Left lobe of liver (tissue), 2 donors: ENCODE measurements at places on chromosomes 4 and X.
A peak's percentile ranks its signal among the peaks of the same experiment; 100 is the strongest.

- no peak for DNase-seq
Observed at GRCh38 chrX:105822138-105823091, at the start of gene NRK. Gene NRK (plus strand): TSS chrX:105822539. CDS start chrX:105822846, 307 bp downstream.

GRCh38 chrX:46381630-46382029 is 163.6 kb downstream of the ZNF674 start:
- DNase-seq, result no peak

DNA sequence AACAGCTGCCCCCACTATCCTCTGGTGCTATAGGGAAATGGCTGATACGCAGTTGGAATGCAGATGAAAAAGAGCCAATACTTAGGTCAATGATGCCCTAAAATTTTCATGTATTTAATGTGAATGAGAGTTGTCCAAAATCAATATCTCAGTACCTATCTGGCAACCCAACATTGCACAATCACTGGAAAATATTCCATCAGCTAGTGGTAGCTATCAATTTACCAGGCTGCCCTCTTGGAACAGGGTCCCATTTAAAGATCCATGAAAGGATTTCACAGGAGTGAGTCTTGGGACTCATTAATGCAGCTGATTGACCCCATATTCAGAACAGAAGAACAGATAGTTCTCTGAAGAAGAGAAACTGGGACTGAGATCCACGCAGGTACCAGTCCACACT is 638.9 kb downstream of the SMARCA1 start:
- no peak for DNase-seq

GRCh38 chr4:16196482-16197393 is 29.5 kb downstream of the TAPT1 start:
- DNase-seq, result no peak

DNA sequence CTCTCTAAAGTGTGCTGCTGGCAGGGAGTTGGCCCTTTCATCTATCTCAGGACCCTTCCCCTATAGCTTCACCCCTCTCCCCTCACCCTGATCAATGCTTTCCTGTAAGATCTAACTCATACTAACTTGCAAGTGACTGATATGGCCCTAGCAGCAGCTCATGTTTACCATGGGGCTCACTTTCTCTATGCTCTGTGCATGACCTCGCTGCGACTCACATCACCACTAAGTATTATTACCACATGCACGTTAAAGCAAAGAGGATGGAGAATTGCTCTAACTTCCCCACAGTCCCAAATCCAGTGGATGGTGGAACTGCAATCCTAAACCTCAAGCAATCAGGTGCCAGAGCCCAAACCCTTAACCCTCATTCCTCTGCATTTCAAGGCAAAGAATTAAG is 626.6 kb downstream of the MID1IP1 start:
- DNase-seq, result no peak

DNA sequence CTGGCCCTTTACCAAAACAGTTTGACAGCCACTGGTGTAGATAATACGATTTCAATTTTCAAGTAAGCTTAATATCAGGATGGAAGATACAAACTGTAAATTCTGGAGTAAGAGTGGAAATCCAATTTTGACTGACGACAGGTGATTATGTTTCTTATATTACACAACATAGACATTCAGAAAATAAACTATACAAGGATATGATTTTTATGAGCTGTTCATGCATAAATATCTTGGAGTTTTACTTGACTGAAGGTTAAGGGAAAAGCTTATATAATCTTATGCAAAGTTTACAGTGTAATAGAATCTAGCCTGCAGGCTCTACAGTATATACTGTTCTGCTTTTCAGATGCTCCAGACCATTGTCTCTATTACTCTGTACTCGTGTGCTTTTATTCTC is 1672.3 kb downstream of the ARAP2 start:
- no peak for DNase-seq

DNA sequence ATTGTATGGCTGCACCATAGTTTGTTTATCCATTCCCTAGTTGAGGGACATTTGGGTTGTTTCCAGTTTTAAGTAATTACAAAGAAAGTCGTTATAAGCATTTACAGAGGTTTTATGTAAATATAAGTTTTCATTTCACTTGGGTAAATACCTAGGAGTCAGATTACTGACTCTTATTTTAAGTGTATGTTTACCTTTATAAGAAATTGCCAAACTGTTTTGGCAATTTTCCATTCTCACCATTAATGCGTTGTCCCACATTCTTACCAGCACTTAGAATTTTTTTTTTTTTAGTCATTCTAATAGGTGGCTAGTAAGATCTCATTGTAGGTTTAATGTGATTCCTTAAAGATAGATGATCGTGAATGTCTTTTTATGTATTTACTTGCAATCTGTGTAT is 121.5 kb upstream of the NR3C2 start:
- no peak for DNase-seq

- no peak for DNase-seq
Observed at GRCh38 chr4:36255577-36255976, 11.3 kb upstream of the ARAP2 start.

DNA sequence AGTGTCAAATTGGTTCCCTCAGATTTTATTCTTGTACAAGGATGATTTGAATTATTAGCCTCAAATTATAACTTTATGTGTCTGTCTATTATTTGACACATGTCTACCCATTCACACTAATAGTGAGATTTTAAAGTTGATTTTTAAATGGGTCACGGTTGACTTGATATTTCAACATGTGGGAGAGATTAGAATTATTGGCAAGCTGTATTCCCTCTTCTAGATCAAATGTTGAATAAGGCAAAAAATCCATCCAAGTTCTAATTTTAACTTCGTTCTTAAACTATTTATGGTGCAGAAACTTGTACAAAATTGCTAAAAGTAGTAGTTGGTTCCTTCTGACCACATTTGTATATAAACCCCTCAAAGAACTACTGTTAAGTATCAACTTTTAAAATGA is 1498.0 kb downstream of the STIM2 start:
- no peak for DNase-seq

DNA sequence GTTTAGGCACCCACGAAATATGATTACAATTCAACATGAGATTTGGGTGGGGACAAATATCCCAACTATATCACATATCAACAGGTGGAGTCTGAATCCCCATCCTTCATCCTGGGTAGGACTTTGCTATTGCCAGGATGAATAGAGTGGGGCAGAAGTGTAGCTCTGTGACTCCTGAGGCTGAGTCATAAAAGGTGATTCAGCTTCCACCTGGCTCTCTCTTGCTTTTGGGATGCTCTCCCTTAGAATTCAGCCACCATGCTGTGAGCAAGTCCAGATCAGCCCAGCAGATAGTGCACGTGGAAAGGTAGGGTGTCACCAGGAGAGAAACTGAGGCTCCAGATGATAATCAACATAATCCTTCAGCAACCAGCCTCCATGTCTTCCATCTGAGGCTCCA is 193.8 kb upstream of the BCOR start:
- no peak for DNase-seq

DNA sequence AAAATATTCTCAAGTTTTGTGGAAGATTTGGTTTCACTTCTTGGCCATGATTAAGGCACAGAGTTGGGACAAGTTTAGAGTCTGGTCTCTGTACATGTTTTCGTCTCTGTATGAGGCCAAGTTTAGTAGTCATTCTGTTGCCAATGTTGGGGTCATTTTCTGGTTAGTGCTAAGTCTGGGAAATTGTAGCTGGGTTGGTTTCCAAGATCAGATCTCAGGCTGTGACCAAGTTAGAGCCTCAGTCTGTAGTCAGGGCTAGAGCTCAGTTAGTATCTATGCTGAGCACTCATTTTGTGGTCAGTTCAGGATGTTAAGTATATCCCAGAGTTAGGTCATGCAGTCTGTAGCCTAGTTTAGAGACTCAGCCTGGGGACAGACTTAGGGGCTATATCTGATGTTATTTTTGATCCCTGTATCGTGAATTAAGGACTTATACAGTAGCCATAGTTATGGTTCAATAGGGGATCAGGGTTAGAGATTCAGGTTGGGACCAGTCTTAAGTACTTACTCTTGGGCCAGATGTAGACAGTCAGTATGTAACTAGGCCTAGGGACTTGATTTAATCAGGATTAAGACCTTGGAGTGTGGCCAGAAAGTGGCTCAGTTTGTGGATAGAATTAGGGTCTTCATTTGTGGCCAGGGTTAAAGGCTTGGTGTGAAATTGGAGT is 6.6 kb upstream of the ENOX2 start:
- DNase-seq, result no peak

GRCh38 chr4:140291259-140291658 is 82.2 kb upstream of the SCOC start:
- DNase-seq, result no peak

DNA sequence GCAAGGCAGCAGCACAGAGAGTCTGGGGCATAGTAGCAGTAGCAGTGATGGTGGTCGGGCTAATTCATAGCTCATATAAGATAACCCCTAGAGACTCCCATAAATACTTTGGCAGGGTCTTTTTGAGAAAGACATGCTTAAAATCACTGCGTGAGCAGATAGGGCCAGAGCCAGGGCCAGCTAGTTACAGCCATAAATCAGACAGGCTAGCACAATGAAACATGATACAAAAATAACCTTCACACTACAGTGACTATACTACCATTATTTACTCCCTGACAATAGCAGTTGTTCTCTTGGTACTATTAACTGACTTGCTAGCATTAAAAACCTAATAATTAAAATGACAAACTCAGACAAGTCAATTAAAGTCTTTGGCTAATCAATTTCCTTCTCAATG is 295.9 kb downstream of the SMARCA1 start:
- no peak for DNase-seq

- no peak for DNase-seq
Observed at GRCh38 chr4:120773641-120774040, 148.9 kb downstream of the PRDM5 start.

GRCh38 chr4:137998666-137999429 is 243.3 kb downstream of the SLC7A11 start:
- DNase-seq, result no peak

DNA sequence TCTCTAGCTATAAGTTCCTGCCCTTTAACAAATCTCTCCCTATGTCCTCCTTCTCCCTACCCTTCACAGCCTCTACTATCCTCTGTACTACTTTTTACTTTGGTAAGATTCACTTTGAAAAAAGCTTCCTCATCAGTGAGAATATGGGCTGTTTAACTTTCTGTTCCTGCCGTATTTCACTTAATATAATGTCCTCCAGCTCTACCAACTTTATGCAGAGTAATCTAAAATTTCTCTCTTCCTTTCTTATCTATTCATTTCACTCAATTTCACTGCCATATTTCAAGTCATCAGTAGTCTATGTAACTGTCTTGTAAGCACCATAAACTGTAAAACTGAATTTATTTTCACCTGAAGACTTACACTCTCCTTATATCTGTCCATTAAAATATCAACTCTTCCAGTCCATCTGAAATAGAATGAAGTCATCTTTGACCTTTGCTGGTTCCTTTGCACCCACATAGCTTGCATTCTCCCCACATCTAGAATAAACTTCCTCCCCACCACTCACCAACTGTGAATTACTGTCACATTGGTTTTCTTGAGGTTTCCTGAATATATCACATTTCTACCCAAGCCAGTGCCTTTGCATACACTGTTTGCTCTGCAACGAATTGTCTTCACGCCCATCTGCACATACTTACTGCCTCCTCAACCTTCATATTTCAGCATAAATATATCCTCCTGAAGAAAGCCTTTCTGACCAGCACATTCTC is 54.6 kb downstream of the ARAP2 start:
- no peak for DNase-seq

GRCh38 chr4:6235012-6235411 is 34.6 kb upstream of the WFS1 start:
- DNase-seq, result no peak

DNA sequence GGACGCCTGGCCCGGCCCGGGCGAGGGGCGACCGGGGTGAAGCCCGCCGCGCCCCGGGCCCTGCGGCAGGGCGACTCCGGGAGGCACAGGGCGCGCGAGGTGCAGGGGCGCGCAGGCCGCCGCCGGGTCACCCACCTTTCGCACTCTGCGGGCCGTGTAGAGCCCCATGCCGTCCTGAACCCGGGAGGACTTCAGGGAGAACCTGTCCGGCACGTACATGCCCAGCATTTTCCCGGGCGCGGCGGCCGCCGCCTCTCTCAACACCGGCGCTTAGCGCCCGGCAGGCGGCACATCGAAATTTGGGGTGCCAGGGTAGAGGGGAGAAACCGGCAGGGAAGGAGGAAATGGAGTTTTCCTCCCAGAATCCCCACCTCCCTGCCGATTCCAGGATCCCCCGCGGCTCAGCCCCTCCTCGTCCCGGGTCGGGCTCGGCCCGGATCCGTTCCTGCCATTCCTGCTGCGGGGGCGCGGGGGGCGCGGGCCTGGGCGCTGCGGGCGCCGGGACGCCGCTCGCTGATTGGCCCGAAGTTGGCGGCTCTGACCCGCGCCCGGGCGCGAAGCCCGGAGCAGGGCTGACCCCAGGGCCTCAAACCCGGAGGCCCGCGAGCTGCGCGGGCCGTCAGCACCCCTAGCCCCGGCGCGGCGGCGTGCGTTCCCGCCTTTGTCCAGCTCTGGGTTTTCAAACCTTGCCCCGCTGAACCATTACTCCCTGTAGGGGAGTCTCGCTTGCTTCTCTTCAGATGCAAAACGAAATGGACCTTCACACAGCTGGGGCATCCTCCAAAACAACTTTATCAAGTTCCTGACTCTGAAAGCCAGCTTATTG is at the start of gene PRDM5:
PRDM5 (minus strand) TSS at position 346 of the 826 bp plus-strand sequence; CDS start at position 228, 118 bp downstream.
- peak; percentile 47 for DNase-seq

- DNase-seq, result no peak
Observed at GRCh38 chr4:94177822-94178221, 29.8 kb upstream of the SMARCAD1 start.
